ENCODE measurements at places on chromosomes 16 and 17. TPM values are rescaled to one million over a fixed set of nuclear protein-coding genes. Genes with fewer than 3 reads are reported as not detected.

ZNF768 gene
- total RNA-seq, result 29.7 TPM

PSMB10 gene
- 43.5 TPM for total RNA-seq

WFIKKN1 gene
- total RNA-seq, result 0.07 TPM

ALDH3A2 gene
- total RNA-seq, result 66.1 TPM

GRCh38 chr16:80580109-80580832 lies 39.5 kb downstream of the DYNLRB2 start:
- peak; percentile 62 for DNase-seq

- no peak for DNase-seq
Observed at GRCh38 chr16:4747906-4748681, 13.8 kb downstream of the DNAAF8 start.

GRCh38 chr16:63442246-63442645 lies 1406.0 kb upstream of the CDH8 start:
- no peak for DNase-seq

- no peak for DNase-seq
Observed at GRCh38 chr17:45780921-45781320, 3.2 kb upstream of the CRHR1 start.

DNA sequence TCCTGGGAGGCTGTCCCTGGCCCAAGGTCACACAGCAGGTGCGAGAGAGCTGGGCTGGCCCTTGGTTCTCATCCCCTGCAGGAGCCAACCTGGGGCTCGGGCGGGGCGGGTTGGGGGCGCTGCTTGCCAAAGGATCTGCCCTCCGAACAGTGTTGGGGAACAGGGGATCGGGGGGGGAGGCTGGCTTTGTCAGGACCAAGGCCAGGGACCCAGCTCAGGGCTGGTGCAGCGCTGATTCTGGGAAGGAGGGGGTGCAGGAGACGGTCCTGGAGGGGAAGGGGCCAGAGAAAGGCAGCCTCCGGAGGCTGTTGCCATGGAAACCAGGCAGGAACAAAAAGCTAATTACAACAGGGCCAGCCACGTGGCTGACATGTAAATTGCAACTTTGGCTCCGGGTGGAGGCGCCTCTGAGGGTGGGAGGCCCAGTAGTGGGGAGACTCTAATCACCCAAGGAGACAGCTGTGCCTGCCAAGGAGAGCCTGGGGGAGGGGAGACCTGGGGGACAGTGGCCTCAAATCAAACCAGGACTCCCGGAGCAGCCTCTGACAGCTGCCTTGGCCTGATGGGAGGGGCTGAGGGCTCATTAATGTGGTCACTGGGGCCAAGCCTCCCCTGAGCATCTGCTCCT lies 1.3 kb downstream of the TUBB3 start:
- DNase-seq, result no peak

DNA sequence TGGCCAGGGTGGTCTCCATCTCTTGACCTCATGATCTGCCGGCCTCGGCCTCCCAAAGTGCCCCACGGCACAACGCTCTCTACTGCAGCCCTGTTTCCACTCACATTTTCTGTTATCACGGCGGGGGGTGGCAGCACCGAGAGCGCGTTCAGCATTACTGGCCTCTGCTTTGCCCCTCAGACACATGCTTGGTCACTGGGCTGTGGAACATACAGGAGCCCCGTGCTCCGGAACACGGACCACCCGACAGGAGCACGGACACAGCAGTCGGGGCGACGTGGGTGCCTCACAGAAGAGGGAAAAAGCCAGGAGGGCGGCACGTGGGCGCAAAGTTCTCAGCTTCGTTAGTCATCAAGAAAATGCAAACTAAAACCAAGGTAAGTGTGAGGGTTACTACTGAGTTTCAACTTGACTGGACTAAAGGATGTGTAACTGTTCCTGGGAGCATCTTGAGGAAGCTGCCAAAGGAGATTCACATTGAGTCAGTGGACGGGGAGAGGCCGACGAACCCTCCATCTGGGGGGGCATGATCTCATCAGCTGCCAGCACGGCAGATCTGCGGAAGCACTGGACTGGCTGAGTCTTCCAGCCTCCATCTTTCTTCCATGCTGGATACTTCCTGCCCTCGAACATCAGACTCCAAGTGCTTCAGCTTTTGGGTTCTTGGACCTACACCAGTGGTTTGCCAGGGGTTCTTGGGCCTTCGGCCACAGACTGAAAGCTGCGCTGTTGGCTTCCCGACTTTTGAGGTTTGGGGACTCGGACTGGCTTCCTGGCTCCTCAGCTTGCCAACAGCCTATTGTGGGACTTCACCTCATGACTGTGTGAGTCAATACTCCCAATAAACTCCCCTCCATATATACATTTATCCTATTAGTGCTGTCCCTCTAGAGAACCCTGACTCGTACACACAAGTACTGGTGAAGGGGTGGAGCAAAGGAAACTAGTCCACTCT lies 106.8 kb downstream of the ZNF778 start:
- DNase-seq, result no peak

DNA sequence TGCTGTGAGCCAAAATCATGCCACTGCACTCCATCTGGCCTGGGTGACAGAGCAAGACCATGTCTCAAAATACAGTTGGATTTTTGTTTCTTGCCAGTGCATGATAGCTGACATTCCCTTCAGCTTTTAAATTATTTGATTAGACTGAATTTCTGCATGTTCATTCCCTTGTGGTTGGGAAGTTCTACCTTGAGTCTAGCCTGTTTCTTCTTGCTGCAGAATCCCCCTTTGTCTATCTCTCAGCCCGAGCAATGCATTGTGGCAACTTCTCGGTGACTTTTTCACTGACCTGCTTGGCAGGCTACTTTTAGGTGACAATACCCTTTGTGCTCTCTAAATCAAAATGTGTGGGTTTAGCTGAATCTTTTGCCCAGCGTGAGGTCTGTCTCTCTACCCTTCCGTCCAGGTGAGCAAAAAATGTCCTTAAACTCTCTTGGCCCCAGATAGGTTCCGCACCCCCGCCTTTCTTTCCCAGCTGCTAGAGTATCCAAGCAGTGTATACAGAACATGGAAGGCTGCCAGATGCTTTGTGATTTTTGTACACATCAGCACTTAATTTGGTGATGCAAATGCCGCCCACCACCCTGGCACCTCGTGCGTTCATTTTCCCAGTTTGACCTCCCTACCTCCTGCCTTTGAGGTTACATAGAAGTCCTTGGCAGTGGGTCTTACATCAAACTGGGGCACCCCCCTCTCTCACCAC lies 130.2 kb downstream of the ABCC6 start:
- no peak for DNase-seq

DNA sequence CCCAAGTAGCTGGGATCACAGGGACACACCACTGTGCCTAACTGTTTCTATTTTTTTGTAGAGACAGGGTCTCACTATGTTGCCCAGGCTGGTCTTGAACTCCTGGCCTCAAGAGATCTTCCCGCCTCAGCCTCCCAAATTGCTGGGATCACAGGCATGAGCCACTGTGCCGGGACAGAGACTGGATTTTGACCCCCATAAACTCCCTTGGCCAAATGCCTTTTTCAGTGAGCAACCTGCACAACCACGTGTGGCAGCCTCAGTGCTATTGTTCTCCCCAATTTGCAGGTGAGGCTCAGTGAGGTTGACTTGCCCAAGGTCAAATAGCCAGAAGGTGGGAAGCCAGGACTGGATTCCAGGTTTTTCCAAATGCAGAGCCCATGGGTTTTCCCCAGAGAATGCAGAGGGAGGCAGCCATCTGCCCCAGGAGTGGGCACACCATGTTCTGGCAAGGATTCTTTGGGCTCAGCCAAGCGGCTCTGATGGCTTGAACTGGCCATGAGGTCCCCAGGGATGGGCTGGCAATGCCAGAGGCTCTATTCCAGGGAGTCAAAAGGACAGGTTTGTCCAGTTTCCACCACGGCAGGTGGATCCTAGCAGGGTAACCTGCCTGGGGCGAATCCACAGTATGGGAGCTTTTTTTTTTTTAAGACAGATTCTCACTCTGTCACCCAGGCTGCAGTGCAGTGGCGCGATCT lies 1.8 kb downstream of the IL27 start:
- DNase-seq, result no peak

DNA sequence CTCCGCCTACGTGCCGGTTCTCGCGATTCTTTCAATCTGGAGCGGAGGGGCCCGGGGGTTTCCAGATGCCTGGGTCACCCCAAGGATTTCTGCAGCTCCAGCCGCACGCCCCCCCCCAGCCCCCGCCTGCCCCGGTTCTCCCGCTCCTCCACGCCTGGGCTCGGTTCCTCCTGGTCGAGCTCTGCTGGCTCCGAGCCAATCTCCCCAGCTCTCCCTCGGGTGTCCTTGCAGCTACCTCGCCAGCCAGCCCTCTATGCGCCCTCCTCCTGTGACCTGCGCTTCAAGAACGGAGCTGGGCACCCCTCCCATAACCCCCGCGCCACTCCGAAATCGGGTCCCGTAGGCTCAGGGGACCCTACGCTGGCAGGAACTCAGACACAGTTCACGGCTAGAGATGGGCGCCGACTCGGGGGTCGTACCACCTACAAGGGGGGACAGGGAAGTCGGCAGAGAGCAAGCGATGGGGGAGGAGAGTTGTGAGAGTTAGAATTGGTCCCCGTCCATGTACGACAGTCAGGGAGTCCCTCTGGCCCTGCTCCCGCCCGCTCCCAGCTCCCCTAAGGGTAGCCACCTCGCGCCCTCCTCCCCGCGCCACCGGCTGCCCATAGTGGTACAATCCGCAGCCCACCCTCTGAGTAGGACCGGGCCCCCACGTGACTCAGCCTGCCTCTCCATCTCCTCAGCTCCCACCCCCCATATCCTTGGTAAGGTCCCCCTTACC lies 961 bp downstream of the FGF11 start:
- no peak for DNase-seq

DNA sequence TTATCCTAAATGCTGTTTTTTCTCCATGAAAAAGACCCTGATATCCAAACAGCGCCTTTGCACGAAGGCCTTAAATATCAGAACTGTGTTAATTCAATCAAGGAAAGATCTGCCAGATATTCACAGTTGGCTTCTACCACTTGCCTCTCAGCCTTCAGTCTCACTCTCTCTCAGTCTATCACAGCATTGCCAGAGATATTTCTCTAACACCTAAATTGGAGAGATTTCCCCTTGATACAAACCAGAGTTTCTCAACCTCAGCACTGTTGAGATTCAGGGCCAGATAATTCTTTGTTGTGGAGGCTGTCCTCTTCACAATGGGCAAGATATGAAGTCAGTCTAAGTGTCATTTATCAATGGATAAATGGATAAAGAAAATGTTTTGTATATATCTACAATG lies 454.1 kb upstream of the MAF start:
- DNase-seq, result no peak
